KBM-7 (cell line): ENCODE measurements at places on chromosomes 7 and 10.

- no peak for DNase-seq
These were observed 25.3 kb downstream of the FRMPD2 start for GRCh38 chr10:48249004-48249762.

DNA sequence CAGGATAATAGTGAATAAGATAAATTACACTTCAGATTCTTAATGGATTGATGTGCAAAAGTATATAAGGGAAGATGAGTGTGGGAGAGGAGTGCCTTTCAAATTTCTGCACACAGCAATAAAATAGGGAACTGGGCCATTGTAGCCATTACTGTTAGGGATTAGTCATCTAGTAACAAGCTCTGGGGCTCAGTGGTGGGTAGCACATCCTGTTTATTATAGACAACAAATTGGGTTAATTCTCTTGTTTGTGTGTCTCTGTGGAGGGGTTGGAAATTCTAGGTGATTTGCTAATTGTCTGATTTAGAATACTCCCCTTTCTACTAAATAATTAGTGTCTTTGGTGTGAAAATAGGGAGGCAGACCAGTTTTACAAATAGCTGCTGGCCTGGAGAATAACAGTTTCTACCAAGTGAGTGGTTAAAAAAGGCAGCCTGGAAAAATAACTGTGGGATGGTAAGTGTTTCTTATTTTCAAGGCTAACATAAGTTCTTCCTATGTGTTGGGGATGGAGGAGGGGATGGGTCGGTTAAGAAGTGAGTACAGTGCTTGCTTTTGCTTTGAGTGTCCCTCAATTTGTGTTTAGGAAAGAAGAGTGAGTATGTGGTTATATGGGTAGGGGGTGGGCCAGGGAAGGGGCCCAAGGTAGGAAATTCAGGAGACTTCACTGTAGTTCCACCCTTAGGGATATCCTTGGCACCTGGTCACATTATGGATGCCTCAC is 43.3 kb upstream of the TMEM248 start:
- DNase-seq: peak; percentile 28

DNA sequence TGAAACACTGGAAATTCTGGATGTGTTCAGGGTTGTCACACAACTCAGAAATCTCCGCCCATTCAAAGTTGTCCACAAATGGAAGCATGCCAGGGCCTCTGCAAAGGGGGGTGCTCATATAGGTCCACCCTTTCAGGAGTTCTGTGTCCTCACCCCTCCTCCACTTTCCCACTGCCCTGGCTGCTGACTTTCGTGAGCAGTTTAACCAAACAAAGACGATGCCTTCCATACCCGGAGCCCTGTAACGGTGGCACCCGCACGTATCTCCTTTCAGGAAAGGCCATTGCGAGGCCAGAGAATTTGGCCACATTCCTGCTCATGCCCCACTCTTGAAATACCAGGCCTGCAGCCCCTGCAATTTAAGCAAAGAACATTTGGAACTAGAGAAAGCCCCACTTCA is 1.4 kb downstream of the CPXM2 start:
- DNase-seq: no peak

- DNase-seq: no peak
These were observed 69.0 kb downstream of the AHR start for GRCh38 chr7:17367502-17367901.

DNA sequence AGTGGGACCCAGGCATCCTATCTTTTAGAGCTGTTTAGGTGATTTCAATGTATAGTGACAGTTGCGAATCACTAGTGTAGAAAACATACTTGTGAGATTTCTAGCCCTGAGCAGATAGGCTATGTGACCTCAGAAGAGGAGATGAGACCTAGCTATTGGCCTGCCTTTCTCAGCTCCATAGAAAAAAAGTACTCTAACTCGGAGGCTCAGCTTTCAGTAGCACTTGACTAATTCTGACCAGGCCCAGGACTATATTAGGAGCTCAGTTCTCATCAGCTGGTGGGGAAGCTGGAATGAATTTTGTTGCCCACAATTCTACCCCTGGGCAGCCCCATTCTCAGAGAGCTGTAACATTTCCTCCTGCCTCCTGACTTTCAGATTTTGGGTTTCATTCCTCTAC is 179.9 kb upstream of the NAMPT start:
- no peak for DNase-seq

GRCh38 chr7:18564779-18565178 is 69.2 kb downstream of the HDAC9 start:
- DNase-seq: no peak

- DNase-seq: no peak
These were observed 983.3 kb upstream of the C7orf33 start for GRCh38 chr7:147607157-147607800.

DNA sequence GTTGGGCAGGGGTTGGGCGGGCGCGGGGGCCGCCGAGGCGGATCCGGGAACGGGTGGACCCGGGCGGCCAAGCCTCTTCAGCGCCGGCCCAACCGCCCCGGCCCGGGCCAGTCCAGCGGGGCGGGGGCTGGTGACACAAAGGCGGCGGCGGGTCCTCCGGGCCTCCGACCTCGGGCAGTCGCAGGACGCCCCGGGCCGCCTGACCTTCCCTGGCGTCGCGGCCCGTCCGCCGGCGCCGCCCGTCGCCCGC is 54.2 kb downstream of the METTL2B start:
- DNase-seq: no peak

DNA sequence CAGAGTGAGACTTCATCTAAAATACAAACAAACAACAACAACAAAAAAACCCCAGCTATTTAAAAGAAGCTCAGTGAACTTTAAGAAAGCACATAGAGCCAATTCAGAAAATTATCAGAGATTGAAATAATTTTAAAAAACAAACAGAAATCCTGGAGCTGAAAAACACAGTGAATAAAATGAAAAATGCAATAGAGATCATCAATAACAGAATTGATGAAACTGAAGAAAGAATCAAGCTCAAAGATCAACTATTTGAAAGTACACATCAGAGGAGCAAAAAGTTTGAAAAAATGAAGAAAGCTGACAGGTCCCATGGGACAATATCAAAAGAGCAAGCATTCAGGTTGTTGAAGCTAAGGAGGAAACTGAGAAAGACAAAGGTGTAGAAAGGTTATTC is 12.2 kb upstream of the ZNF746 start:
- no peak for DNase-seq

DNA sequence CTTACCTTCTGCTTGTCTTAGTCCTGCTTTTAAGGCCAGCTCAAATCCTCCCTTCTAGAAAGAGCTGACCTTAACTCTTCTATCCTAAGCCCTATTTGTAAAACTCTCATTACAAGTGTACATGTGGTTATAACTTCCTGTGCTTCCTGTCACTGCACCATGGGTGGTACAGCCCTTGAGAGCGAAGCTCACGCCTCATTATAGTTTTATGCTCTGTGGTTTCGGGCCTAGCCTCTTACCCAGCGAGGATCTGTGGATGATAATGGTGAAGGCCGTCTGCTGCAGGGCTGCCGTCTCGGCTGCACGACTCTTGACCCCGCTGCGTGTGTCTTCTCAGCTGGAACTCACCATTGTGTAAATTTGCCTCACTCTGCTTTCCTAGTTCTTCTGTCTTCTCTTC is 74.6 kb downstream of the CUL1 start:
- peak; percentile 89 for DNase-seq

DNA sequence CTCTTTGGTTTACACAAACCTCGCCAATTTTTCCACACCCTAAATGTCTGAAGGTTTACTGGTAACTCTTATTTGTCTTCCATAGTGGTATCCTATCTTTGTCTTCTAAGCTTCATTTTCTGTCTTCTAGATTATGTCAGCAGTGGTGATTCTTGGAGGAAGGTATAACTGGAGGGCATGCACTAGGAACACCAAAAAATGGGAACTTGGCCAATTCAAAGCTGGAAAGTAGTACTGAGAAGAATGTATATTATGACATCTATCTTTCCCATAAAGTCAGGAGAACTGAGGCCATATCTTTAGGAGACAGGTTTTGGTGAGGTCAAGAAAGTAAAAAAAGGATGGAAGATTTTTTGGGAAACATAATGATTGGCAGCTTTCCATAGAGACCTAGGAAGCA is 113.3 kb downstream of the CPEB3 start:
- no peak for DNase-seq

- DNase-seq: no peak
These were observed 25.5 kb upstream of the AFAP1L2 start for GRCh38 chr10:114429581-114430335.

GRCh38 chr10:67978749-67979148 is 94.3 kb downstream of the SIRT1 start:
- no peak for DNase-seq

- peak; percentile 82 for DNase-seq
These were observed 226.6 kb downstream of the ARHGAP12 start for GRCh38 chr10:31702005-31702404.
